Left ventricle myocardium inferior (tissue), 1 donor: ENCODE measurements at places on chromosomes 7 and 10. TPM values are rescaled to one million over a fixed set of nuclear protein-coding genes. Genes with fewer than 3 reads are reported as not detected.

Gene TMEM270
- total RNA-seq, result not detected

Gene ZNF479
- not detected for total RNA-seq

Gene C7orf57
- not detected for total RNA-seq

Gene FGFR2
- total RNA-seq, result 0.36 TPM

Gene MALRD1
- 0.47 TPM for total RNA-seq

DNA sequence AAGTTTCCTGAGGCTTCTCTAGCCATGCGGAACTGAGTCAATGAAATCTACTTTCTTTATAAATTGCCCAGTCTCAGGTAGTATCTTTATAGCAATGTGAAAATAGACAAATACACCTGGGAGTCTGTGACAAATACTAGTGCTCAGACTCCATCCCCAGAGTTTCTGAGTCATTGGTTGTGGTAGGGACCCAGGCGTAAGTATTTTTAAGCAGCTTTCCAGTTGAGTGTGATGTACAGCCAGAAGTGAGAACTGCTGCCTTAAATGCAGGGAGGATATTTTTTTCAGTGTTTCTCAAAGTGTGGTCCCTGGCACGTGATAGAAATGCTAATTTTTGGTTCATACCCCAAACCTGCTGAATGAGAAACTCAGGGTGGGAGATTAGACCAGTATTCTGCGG is 121.7 kb downstream of the SORCS3 start:
- peaks cover 29% of the 10 kb centered on the region for H3K27me3 ChIP-seq
- DNase-seq, result no peak
- H3K27ac ChIP-seq, result no peak overlapping the region
- no peak overlapping the region for H3K4me3 ChIP-seq
- H3K36me3 ChIP-seq, result no peaks in the 10 kb centered on the region

DNA sequence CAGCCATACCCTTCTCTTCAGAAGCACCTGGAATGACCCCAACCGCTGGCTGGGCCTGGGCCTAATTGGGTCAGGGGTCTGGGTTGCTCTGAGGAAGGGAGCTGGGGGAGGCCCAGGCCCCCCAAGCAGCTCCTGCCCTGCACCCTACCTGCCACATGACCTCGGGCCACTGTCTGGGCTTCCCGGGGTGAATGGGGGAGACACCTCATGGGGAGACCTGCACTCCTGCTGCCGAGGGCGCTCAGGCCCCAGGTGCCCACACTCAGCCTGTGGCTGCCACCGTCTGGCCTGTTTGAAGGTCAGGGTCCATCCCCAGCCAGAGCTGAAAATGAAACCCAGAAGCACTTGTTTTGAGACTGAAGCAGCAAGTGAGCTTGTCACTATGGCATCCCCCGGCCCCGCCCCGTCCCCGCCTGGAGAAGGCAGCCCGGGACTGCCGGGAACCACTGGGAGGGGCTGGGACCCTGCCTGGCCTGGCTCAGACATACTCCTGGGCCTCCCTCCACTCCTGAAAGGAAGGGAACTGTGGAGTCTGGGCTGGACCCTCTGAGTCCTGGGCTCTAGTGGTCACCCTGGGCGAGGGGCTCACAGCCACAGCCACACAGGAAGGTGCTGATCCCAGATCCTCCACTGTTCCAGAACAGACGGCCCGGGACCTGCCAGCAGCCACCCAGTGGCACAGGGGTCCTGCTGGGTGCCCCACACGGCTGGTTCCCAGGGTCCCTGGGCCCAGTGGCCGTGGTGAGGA is 7.4 kb upstream of the MICALL2 start:
- H3K27me3 ChIP-seq, result no peaks in the 10 kb centered on the region
- H3K4me3 ChIP-seq, result no peak overlapping the region
- peaks cover 26% of the 10 kb centered on the region for H3K36me3 ChIP-seq
- DNase-seq, result peak; percentile 82
- H3K4me1 ChIP-seq, result peaks cover 25% of the 10 kb centered on the region
- peak overlapping the region; percentile 82 for H3K27ac ChIP-seq

- peaks cover 32% of the 10 kb centered on the region for H3K4me1 ChIP-seq
- H3K27ac ChIP-seq, result no peak overlapping the region
- DNase-seq, result no peak
- H3K27me3 ChIP-seq, result no peaks in the 10 kb centered on the region
- peaks cover 83% of the 10 kb centered on the region for H3K36me3 ChIP-seq
Measured at GRCh38 chr10:73159038-73159648, 8.7 kb downstream of the ECD start.

- no peak overlapping the region for H3K4me3 ChIP-seq
- peaks cover 4% of the 10 kb centered on the region for H3K27me3 ChIP-seq
- DNase-seq, result no peak
- H3K27ac ChIP-seq, result no peak overlapping the region
- no peaks in the 10 kb centered on the region for H3K4me1 ChIP-seq
Measured at GRCh38 chr7:136325578-136325977, 348.4 kb upstream of the MTPN start.
